Nucleus accumbens (tissue), 56 donors: ENCODE measurements at places on chromosomes 7 and 10.

GRCh38 chr10:95480102-95480900 lies 80.9 kb downstream of the SORBS1 start:
- DNase-seq, result no peak

DNA sequence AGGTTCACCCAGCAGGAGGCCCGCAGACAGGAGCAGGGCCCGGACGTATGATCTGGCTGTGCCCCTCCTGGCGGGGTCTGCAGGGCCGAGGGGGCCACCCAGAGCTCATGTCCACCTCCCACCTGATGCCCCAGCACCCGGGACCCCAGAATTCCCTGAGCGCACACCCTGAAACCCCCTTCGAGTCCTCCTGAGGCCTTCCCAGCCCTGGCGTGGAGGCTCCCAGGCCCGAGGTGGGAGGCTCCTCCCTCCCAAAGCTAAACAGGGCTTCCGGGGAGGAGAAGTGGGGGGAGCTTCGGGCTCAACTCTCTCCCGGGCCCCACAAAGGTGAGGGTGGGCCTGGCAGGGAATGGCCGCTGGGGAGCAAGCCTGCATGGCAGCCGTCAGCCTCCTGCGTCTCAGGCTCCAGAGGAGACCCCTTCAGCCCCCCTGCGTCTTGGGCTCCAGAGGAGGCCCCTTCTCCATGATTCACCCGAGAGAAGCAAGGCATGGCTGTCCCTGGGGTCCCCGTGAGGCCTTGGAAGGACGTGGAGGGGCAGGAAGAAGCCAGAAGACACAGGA lies 30.2 kb downstream of the MICALL2 start:
- DNase-seq, result no peak

GRCh38 chr7:79923953-79924352 lies 210.7 kb upstream of the GNAI1 start:
- no peak for DNase-seq

GRCh38 chr10:106175760-106176377 lies 988.6 kb downstream of the SORCS1 start:
- DNase-seq, result no peak

- DNase-seq, result no peak
These were observed 466 bp upstream of the GPR26 start for GRCh38 chr10:123665491-123666286.

- DNase-seq, result no peak
These were observed 101.3 kb downstream of the TWIST1 start for GRCh38 chr7:19016140-19016539.

- DNase-seq, result no peak
These were observed 4.6 kb upstream of the SERPINE1 start for GRCh38 chr7:101121991-101122932.

- no peak for DNase-seq
These were observed 208.1 kb upstream of the PHYHIPL start for GRCh38 chr10:58968389-58968755.

- no peak for DNase-seq
These were observed 136.4 kb downstream of the OAT start for GRCh38 chr10:124282326-124282725.

DNA sequence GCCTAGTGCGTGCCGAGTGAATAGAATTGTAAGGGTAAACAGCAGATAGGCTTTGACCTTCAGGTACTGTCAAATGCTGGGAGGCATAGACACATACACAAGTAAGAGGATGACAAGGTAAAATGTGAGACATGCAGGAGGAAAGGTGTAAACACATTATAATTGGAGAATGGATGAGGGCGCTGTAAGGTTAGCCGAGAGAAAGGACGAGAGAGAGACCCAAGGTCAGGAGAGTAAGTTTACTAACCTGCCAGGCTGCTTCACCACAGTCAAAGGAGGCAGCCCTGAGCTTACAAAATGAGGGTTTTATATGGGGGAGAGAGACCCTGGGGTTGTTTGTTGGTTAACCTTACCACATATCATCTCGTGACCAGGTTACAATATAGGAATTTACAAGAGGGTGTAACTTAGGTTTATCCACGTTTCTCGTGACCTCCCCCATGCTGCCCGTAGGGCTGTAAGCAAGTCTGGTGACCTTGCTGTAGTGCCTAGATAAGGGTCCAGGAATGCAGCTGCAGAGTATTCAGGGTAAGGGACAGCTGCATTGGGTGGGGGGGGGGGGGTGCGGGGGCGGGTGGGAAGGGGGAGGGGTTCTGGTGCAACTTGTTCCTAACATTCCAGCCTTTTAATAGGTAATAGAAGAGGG lies 17.9 kb downstream of the SCIN start:
- no peak for DNase-seq
